ENCODE measurements at places on chromosomes 1 and 21.

- no peak for DNase-seq
Observed at GRCh38 chr1:201783058-201783457, 45.9 kb upstream of the IPO9 start.

DNA sequence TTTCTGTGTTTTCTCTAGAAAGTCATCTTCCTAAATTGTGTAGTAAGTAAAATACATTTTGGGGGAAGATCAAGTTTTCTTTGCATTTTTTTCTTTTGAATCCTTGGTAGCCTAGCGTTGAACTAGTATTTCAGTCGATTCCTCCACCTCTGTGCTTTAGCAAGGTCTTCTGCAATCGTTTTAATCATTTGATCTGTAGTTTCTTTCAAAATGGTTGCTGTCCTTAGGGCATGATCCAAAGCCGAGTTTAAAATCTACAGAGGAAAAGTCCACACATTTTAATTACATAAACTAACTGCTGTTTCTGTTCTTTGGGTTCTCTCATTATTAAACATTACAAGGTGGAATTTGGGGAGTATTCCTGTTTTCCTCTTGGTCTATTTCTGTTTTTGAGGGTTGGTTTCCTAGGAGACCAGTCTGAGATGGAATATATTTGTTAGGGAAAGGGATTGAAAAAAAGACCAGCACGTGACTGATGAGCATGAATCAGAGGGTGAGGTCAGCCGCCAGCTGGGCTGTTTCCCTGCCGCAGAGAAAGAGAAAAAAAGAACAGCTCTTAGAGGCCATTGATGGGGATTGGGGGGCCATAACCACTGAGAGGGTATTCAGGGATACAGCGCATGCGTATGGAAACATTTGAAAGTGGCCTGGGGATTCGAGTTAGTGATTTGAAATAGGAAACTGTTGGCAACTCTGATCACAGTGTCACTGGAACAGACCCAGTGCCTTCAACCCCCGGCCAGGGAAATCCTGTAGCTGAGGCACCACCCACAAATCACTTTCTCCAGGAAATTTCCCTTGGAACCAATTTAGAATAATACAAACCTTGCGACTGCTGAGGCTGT, 40.6 kb downstream of the AKNAD1 start:
- no peak for DNase-seq

DNA sequence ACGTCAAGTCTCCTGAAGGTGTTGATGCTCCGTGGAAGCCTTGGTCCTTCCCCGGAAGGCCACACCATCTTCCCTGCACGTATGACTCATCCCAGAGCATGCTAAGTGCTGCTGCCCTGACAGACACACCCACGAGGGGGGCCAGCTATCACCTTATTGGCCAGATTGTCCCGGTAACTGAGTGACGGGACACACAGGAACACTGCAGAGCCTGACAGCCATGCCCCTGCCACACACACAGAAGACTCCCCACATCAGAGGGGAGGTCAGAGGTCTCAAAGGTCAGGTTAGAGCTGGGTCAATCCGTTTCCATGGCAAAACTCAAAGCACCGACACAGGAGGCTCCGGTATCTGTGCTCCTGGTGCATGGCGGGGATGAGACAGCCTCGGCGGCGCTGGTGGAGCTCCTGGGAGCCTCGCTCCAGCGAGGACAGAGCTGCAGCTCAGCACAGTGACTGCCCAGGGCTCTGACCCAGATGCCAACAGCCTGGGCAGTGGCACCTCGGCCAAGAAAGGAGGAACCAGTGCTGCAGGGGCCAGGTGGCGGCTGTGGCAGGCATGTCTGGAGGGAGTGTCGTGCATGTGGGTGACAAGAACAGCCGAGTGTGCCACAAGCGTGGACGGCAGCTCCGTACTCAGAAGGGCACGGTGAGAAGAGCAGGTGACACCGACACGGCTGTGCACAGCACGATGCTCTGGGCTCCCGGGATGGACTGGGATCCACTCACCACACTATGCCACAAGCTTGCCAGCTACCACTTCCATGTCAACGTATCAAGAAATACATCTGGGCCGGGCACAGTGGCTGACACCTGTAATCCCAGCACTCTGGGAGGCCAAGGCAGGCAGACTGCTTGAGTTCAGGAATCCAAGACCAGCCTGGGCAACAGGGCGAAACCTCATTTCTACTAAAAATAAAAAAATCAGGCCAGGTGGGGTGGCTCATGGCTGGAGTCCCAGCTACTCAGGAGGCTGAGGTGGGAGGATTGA, 14.8 kb upstream of the TMEM240 start:
- DNase-seq, result no peak

DNA sequence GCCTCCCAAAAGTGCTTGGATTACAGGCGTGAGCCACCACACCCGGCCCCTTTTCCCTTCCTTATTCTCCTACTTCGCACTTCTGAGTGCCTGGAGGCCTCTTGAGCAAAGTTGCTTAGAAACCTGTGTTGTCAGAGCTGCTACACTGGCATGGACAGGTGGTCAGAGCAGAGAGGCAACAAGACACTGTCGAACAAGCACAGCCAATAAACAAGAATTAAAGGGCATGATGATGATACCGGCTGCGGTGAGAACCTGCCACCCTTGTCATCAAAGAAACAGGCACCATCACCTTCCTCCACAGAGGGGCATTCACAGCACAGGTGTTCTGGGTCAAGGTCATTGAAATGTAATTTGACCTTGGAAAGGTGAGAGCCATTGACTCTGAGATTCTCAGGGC, 23.3 kb downstream of the STUM start:
- no peak for DNase-seq

DNA sequence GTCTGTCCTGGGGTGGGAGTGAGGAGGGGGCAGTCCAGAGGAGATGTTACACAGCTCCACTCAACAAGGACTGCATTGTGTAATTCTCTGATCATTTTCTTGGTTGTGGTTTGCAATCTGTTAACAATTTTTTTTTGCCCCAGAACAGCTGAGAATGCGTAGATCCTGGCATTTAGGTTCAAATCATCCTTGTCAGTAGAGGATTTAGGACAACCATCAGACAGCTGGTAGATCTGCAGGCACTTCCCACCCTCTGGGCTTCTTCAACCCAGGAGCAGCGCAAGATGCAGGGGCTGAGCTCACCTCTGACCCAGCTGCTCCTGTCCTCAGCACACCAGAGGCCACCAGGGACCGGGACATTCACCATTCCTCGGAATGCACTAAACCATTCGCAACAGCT, 13.5 kb downstream of the BCAR3 start:
- no peak for DNase-seq

DNA sequence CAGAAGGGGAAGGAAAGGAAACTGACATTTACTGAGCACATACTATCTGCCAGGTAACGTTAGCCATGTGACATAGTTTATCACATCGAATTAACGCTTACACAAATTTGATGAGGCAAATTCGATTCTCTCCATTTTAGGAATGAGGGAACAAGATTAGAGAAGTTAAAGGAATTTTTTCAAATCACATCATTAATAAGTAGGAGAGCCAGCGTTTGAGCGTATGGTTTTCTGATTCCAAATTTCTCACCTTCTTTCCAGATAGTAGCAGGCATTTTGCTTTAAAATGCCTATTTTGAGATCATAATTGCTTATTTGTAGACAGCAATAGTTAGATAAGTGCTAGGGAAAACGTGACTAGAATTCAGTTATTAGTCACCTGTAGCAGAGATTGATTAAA, 19.3 kb downstream of the FMO3 start:
- DNase-seq, result no peak
